GM18507 (cell line): ENCODE measurements at places on chromosomes 2 and 18.

DNA sequence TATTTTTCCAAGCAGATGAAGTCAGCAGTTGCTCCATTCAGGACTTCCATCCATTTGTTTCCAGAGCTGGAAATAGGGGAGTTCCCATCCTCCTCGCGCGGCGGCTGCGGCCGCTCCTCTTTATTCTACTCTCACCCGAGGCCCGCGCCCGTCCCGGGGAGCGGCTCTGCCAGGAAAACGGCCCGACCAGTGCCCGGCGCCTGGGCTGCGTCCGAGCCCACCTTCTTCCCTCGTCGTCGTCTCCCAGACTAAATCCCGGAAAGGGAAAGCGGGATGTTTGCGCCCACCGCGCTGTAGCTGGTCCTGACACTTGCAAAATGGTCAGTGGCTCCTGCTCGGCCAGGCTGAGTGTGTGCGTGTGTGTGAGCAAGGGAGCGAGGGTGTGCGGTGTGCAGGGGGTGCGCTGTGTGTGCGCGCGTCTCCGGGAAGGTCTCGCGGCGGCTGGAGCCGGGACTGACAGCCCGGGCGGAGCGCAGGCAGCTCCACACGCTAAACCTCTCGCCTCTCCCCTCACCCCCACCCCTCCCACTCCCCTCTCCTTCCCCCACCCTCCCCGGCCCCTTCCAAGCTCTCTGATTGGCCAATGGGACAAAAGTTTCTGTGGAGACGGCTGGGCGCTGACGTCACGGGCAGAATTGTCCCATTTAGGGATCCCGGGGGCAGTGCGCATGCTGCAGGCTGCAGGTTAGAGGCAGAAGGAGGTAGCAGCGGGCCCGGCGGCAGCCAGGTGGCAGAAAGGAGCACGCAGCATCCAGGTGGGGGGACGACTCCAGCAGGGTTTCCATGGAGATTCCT is at the start of gene NOL4:
NOL4 (minus strand) TSS at position 491 of the 795 bp plus-strand sequence. CDS start 1,660 bp downstream, outside the sequence.
- no peak for DNase-seq

GRCh38 chr18:61829108-61829507 is 63.7 kb downstream of the RNF152 start:
- no peak for DNase-seq

GRCh38 chr2:71250935-71251334 is 24.0 kb upstream of the PAIP2B start:
- no peak for DNase-seq

DNA sequence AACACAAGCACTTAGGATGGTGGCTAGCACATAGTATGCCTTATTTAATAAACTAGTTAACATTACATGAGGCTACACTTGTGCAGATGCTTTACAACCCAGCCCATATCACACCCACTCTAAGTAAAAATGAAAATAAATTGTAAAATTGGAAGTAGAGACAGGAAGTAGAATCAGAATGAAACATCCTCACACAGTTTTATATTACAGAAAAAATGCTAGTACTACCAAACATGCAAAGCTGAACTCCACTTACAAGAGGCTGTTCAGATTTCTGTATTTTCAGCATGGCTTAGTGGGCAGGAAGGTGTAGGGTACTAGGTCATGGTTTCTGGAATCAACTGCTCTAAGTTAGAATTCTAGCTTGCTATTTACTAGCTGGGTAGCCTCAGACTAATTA is 18.2 kb upstream of the CRIM1 start:
- no peak for DNase-seq
